Pulmonary artery endothelial cell (primary cell): ENCODE measurements at places on chromosomes 6 and 20. TPM values are rescaled to one million over a fixed set of nuclear protein-coding genes. Genes with fewer than 3 reads are reported as not detected.
A peak's percentile ranks its signal among the peaks of the same experiment; 100 is the strongest.

- peak; percentile 57 for DNase-seq
These were observed 5.4 kb upstream of the PLAGL1 start for GRCh38 chr6:144013486-144013909.

GRCh38 chr6:43173591-43174262 lies 2.7 kb downstream of the SRF start:
- DNase-seq = no peak

CD40 gene
- 9.1 and 12.7 TPM in 2 replicates for total RNA-seq

- DNase-seq = no peak
These were observed 82.9 kb downstream of the ELOVL4 start for GRCh38 chr6:79864421-79864820.

DNA sequence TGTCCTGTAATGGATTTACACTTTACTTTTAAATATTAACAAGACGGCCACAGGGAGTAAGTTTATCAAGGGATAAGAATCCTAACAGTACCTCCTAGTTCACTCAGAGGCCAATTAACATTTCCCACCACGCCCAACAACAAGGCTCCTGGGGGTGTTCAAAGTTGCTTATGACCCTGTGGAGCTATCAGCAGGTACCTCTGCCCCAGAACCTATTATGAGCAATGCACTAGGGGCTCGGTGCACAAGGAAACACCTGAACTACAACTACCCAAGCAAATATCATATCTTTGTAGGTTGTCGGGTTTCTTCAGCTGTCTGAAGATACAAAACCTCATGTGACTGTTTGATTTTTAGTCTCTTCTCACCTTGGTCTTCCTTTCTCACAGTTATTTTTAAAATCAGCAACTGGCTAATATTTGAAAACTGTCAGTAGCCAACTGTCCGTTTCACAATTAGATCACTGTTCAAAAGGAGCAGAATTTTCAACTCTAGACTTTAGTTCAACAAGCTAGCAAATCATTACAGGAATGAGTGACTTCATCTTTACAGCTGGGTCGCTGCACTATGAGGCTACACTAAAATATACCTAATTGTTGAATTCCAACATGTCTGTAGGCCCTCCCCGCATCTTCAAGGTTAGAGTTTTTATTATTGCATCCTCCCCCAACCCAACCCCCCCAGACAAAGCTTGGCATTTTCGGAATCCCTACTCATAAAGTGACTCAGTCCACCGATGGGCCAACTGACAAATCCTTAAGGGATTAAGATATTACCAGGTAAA lies 38.1 kb downstream of the B4GALT5 start:
- no peak for DNase-seq

- no peak for DNase-seq
These were observed 10.4 kb upstream of the CTCFL start for GRCh38 chr20:57535297-57535696.

CTCFL gene
- not detected in 2 replicates for total RNA-seq

MPIG6B gene
- not detected in 2 replicates for total RNA-seq

HSD17B8 gene
- total RNA-seq = 3.5 and 8.6 TPM in 2 replicates

DNA sequence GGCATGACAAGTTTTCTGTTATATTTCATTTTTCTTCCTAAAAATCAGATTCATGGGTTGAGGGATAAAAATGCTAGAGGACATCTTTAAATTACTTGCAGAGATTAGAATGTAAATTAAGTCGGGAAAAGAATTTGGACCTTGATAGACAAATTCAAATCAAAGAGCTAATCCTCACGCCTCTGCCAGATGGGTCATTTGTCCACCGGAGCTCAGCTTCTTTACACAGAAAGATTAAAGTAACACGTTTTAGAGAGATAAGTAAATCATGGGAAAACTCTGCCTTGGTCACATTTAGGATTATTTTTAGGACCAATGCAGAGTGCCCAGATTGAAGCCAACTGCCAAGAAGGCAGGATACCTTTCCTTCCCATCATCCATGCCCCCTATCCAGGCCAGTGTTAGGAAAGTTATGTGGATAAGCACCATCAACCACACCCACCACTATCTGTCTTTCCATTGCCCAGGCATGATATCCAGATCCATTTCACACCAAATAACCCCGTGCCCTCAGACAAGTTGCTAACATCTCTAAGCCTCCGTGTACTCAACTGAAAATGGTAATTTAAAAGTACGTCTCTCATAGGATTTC lies 397.4 kb upstream of the PLCB4 start:
- no peak for DNase-seq

GRCh38 chr6:45677381-45678284 lies 299.9 kb upstream of the SUPT3H start:
- peak; percentile 59 for DNase-seq

DNA sequence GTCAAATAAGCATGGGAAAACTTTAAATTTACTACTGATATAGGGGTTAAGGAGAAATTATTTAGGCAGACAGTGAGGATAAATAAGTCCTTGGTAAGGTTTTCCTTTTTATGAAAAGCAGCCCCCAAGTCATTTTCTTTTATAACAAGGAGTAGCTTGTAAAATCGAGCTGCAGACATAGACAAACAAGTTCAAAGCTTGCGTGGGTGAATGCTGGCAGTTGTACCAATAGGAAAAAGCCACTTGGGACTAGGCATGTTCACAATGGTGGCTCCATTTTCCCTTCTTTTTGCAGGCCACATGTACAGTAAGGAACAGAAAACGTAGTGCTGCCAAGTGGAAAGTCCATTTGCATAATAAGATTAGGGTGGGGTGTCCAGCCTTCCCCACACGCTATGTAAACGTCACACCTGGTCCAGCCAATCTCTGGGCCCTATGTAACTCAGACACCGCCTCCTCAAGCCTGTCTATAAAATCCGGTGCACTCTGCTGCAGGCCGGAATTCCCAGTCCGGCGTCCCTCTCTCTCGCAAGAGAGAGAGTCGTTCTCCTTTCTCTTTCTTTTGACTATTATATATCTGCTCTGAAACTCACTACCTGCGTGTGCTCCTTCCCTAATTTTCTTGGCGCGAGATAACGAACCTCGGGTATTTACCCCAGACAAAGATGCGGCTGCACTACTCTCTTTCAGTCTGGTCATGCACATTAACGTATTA lies 217.1 kb upstream of the MAN1A1 start:
- DNase-seq = no peak

DNA sequence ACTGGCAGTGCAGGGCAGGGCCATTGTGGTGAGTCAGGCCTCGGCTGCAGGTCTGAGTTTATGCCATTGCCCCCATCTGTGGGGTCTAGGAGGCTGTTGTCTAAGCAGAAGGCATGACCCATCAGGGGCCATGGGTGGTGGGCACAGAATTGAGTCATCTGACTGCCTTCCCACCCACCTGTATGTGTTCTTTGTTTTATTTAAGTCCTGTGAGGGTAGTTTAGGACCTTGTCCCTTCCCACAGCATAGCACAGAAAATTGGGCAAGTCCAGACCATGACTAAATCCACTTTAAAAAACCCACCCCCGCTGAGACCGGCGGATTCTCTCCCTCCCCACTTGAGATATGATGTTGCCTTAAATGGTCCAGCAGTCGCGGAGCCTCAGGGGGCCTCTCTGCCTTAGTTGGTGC lies 40.3 kb downstream of the ERMARD start:
- DNase-seq = no peak

HLA-DQB1 gene
- not detected in 2 replicates for total RNA-seq

DNA sequence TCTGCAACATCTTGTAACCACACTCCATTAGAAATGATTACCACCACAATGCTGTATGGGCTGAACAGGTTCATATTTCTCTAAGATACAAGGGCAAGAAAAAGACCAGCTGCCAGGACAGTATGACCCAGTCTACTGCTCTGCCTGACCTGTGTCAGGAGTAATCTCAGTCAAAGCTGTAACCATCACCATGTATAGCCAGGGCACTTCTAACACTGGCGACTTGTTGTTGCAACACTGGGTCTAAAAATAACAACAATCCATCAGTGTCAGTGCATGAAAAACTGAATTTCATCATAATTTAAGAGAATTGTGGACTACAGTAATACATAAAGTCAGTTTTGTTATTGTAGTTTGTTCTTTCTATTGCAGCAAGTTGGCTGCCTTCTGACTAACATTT lies 738.6 kb upstream of the ADGRB3 start:
- DNase-seq = no peak

FLRT3 gene
- 0.07 and 0.18 TPM in 2 replicates for total RNA-seq

GRCh38 chr6:73388800-73389512 lies 5.7 kb upstream of the DDX43 start:
- no peak for DNase-seq

DNA sequence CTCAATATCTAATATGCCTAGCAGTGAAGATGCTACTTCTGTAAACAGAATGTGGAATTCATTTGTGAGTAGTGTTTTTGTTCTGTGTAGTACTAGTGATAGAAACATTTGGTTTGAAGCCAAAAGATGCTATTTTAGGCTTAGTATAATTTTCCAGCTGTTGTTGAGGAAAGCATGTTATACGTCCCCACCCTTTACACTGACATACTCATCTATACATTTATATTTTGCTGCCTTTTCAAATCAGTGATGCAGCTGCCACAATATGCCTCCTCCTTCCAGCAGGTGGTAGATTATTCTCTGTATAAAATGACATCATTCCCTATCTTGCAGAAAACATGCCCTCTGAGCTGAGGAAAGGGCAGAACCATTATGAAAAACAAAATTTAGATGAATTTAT lies 1217.6 kb upstream of the GJE1 start:
- DNase-seq = no peak

GRCh38 chr6:74507649-74508048 lies 698.2 kb downstream of the COL12A1 start:
- DNase-seq = no peak

- DNase-seq = no peak
These were observed 1.3 kb upstream of the REPS1 start for GRCh38 chr6:138989098-138989983.

GRCh38 chr6:113082745-113083144 lies 735.6 kb downstream of the RFPL4B start:
- DNase-seq = no peak

OXT gene
- total RNA-seq = not detected in 2 replicates

- no peak for DNase-seq
These were observed 159.8 kb downstream of the NRN1 start for GRCh38 chr6:5846889-5847288.

GRCh38 chr6:152952045-152952444 lies 30.8 kb downstream of the FBXO5 start:
- DNase-seq = no peak

OR14J1 gene
- not detected in 2 replicates for total RNA-seq

CNR1 gene
- total RNA-seq = 2.6 TPM in 1 of 2 replicates, not detected in the other

DNA sequence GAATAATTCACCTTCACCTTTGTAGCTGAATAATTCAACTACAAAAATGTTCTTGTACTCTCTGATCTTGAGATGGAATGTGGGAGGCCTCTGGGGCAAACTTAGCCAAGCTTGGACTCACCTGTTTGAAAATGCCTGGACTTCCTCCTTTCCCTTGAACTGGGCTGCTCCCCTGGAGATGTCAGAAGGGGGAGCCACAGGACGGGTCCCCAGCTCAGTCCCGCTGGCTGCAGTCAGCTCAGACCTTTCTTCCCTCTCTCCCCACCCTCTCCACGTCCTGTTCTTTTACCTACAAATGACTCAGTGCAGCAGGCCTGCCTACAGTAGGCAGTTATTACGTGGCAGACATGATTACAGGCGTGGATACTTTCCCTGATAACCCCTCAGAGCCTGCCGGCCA lies 131.5 kb upstream of the RALGAPA2 start:
- no peak for DNase-seq

SLC4A11 gene
- 3.0 and 4.3 TPM in 2 replicates for total RNA-seq

GRCh38 chr6:25136854-25137253 lies 142.3 kb upstream of the CARMIL1 start:
- no peak for DNase-seq

GRCh38 chr6:7050872-7051779 lies 56.6 kb upstream of the RREB1 start:
- no peak for DNase-seq

- DNase-seq = no peak
These were observed 21.1 kb downstream of the SLCO4A1 start for GRCh38 chr20:62663145-62664018.
